ENCODE measurements at places on chromosomes 3 and 15. TPM values are rescaled to one million over a fixed set of nuclear protein-coding genes. Genes with fewer than 3 reads are reported as not detected.

The CACNA2D2 gene
- 0.14 TPM for total RNA-seq

GRCh38 chr15:69145149-69145693 is 15.2 kb upstream of the GLCE start:
- no peak for DNase-seq

The TRPM1 gene
- not detected for total RNA-seq

GRCh38 chr3:127546970-127547733 is 43.4 kb downstream of the TPRA1 start:
- no peak for DNase-seq

DNA sequence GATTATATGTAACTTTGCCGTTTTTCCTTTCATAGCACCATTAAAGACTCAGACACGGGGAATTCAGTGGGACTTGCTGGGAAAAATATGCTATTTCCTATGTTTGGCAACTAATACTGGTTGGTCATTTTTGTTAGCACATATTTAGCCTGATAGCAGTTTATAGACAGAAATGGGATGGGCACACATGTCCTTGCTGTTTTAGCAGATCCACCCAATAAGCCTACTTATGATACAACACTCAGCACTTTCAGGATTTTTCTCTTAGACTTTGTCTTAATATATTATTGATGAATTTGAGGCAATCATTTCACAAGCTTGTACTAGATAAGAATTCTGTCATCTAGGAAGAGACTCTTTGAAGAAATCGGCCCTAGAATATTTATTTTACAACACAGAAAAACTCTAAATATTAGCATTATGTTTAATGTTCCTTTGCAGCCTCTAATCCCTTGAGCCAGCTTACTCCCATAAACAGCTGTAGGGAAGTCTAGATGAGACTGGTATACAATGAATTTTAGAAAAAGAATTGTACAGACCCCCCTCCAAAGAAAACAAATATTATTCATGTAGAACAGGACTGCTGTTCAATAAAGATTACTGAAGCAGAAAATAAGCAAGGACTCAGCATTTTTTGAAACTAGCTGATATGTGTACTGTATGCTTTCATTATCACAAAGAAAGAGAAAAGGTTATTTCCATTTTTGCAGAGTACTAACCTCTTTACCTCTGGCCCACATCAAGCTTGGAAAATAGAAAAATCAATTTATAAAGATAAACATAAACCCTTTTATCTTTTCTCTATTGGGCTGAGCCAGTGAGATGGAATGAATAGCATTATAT is 656.8 kb upstream of the SGO1 start:
- DNase-seq, result no peak

The HDAC11 gene
- total RNA-seq, result 8.8 TPM

DNA sequence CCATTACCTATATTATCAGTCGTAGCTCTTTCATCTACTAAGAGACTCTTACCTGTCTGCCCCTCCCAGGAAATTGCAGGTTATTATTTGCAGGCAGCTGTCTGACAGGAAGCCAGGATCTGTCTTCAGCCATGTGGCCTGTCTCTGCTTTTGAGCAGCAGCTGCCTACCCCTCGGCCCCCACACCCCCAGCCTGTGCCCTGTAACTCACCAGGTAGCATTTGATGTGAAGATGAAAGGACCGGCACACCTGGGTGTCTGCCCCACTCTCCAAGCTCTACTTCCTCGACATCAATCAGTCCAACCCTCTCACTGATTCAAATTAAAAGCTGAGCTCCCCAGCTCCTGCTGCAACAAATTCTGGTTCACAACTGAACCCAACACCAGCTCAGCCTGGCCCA is 197.2 kb upstream of the CTNNB1 start:
- DNase-seq, result no peak

The SLC38A3 gene
- total RNA-seq, result not detected

The C2CD4A gene
- 0.35 TPM for total RNA-seq
